Large intestine (tissue), 12 donors: ENCODE measurements at places on chromosomes 13 and 19. TPM values are rescaled to one million over a fixed set of nuclear protein-coding genes. Genes with fewer than 3 reads are reported as not detected.
A peak's percentile ranks its signal among the peaks of the same experiment; 100 is the strongest.

DNA sequence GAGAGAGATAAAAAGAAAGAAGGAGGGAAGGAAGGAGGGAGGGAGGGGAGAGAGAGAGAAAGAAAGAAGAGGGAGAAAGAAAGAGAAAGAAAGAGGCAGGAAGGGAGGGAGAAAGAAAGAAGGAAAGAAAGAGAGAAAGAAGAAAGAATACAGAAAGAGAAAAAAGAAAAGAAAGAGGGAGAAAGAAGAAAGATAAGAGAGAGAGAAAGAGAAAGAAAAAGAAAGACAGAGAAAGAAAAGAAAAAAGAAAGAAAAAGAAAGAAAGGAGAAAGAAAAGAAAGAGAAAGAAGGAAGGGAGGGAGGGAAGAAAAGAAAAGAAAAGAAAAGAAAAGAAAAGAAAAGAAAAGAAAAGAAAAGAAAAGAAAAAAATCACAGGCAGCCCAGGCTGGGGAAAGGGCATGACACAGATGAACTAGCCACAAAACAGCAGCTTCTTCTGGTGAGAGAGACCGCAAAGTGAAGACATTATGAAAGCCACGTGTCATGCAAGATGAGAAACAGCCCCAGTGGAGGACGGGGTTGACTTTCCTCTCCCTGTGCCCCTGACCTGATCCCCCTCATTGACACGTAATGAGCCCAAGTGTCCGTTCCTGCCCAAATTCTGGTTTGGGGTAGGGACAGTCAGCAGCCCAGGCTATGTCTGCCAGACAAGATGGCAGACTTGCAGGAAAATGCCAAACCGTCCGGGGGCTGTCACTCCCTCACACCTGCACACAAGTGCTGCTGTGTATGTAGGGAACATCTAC, 102.1 kb downstream of the INSR start:
- no peak overlapping the region for H3K27ac ChIP-seq
- peaks cover 5% of the 10 kb centered on the region for H3K4me1 ChIP-seq
- H3K36me3 ChIP-seq: no peaks in the 10 kb centered on the region
- no peaks in the 10 kb centered on the region for H3K27me3 ChIP-seq

GRCh38 chr13:110206185-110206584, 100.8 kb downstream of the COL4A1 start:
- H3K4me1 ChIP-seq: peaks cover 13% of the 10 kb centered on the region
- DNase-seq: peak; percentile 91
- peaks cover 16% of the 10 kb centered on the region for H3K36me3 ChIP-seq
- no peaks in the 10 kb centered on the region for H3K27me3 ChIP-seq
- H3K4me3 ChIP-seq: no peak overlapping the region

- peaks cover 22% of the 10 kb centered on the region for H3K4me1 ChIP-seq
- peak overlapping the region; percentile 97 for H3K27ac ChIP-seq
- peak overlapping the region; percentile 91 for H3K4me3 ChIP-seq
- peaks cover 32% of the 10 kb centered on the region for H3K27me3 ChIP-seq
These were observed 108.8 kb downstream of the KCNRG start for GRCh38 chr13:50123862-50124535.

Gene MEIS3
- 19.7 TPM for polyA plus RNA-seq

Gene CCDC124
- polyA plus RNA-seq: 49.7 TPM

GRCh38 chr19:5504114-5504513, 48.9 kb downstream of the ZNRF4 start:
- no peak for DNase-seq
- H3K27me3 ChIP-seq: peaks cover 2% of the 10 kb centered on the region
- no peaks in the 10 kb centered on the region for H3K36me3 ChIP-seq
- H3K27ac ChIP-seq: no peak overlapping the region

Gene SPATA13
- 19.9 TPM for polyA plus RNA-seq

- no peak overlapping the region for H3K27ac ChIP-seq
- H3K4me3 ChIP-seq: no peak overlapping the region
- no peak for DNase-seq
- H3K36me3 ChIP-seq: peaks cover under 1% of the 10 kb centered on the region
These were observed 10.2 kb downstream of the DHRS12 start for GRCh38 chr13:51793570-51794271.

Gene ZIM2
- polyA plus RNA-seq: 1.3 TPM

DNA sequence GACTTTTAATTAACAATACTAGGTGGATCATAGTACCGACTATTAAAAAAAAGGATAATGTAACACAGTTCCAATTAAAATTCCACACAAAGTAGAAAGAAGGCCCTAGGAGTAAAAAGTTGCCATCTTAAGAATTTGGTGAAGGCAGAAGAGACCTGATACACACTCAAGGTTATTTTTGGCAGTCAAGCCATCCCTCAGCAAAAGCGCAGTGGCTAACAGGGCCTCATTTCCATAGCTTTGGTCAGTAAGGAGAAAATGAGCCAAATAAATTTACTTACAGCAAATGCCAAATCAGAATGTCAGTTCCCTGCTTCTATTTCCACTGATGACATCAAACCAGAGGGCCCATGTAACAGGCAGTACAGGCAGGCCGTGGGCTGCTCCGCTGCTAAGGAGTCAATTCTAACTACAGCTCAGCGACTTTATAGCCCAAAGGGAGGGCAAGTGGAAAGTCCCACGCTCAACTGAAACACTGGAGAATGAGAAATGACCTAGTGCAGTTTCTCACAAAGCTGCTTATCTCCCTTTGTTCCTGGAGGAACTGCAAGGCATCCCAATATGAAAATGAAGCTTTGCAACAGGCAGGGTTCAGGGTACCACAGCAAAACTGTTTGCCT, 6.3 kb downstream of the ARGLU1 start:
- no peak overlapping the region for H3K27ac ChIP-seq
- no peak overlapping the region for H3K4me3 ChIP-seq
- H3K4me1 ChIP-seq: peaks cover 19% of the 10 kb centered on the region

GRCh38 chr19:2702170-2703076, at the start of gene GNG7:
GNG7 (minus strand) TSS chr19:2702694; CDS start chr19:2520688, 182,006 bp downstream.
- no peak within 1 kb of the TSS for H3K27ac ChIP-seq
- no peaks in the 10 kb centered on the region for H3K36me3 ChIP-seq
- peaks cover 34% of the 10 kb centered on the region for H3K27me3 ChIP-seq
- H3K4me3 ChIP-seq: peak within 1 kb of the TSS; percentile 49

DNA sequence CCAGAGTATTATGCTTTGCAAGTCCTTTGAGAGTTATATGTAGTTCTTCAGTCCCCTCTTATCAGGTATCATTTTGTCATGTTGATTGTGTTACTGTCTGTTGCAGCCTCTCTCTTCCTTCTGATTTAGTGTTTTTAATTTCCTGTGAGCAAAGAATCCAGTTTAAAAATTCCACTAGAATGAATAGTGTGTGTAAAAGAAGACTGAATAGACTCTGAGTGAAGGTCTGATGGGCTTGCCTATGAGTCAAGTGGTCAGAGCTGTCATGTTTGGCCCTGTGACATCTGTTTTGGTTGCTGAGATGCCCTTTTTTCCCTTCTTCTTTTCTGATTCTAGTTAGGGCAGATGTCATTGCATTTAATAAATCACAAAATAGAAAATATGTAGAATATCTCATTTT, 23.3 kb upstream of the KCTD4 start:
- H3K36me3 ChIP-seq: no peaks in the 10 kb centered on the region
- H3K27me3 ChIP-seq: no peaks in the 10 kb centered on the region
- H3K4me1 ChIP-seq: no peaks in the 10 kb centered on the region
- DNase-seq: no peak
- H3K4me3 ChIP-seq: no peak overlapping the region

DNA sequence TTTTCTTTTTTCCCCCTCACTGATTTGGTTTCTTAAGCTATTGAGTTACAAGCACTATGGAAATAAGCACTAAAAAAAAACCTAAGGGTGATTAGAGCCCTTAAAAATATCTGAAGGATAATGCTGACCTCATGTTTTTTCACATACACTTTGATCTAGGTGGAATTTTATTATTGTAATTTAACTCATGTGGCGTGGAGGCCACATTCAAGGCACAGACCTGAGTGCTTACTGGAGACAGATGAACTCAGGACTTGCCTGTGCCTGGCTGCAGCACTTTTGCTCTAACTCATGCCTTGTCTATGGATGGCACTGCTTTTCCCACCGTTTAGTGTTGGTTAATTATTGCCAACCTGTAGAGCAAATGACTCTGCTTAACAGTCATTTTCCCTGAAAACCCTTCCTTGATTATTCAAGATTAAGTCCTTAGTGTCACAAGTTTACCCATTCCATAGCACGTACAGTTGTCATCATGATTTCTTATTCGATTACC, 541.4 kb downstream of the GPC6 start:
- peak overlapping the region; percentile 74 for H3K27ac ChIP-seq
- H3K36me3 ChIP-seq: no peaks in the 10 kb centered on the region
- peaks cover 16% of the 10 kb centered on the region for H3K4me1 ChIP-seq

Gene OVOL3
- 0.09 TPM for polyA plus RNA-seq

Gene IZUMO4
- polyA plus RNA-seq: 4.4 TPM

Gene TEX29
- polyA plus RNA-seq: 0.22 TPM

DNA sequence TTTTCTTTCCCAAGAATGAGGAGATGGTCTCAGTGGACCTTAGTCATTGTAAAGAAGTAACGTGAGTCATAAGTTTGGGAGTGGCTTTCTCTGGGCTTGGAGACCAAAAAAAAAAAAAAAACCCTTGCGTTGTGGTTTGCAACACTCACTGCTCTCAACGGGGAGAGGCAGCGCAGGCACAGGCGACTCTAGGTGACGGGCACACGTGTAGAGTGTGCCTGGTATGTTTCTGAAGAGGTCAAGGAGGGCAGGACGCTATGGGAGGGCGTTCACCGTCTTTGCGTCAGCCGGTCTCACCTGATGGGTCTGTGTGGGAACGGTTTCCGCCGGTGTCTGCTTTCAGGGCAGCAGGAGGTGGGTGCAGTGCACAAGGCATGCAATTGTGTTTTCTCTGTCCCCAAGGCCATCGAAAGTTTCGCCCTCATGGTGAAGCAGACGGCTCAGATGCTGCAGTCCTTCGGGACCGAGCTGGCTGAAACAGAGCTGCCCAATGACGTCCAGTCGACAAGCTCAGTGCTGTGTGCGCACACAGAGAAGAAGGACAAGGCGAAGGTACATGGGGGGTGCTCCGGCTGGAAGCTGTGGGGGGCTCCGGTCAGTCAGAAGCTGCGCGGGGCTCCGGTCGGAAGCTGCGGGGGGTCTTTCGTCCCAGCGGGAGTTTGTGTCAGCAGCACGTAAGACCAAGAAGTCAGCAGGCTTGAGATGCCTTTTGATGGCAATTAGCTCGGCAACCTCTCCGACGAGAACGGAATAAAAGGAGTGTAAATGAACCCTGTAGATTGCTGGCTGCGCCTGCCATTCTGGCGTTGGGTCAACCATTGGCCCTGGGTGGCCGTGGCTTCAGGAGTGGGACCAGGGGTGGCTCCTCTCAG, 40.8 kb upstream of the F7 start:
- DNase-seq: no peak
- H3K27ac ChIP-seq: no peak overlapping the region
- H3K36me3 ChIP-seq: peaks cover 31% of the 10 kb centered on the region
- H3K4me3 ChIP-seq: no peak overlapping the region

Gene IFNL1
- 0.06 TPM for polyA plus RNA-seq

DNA sequence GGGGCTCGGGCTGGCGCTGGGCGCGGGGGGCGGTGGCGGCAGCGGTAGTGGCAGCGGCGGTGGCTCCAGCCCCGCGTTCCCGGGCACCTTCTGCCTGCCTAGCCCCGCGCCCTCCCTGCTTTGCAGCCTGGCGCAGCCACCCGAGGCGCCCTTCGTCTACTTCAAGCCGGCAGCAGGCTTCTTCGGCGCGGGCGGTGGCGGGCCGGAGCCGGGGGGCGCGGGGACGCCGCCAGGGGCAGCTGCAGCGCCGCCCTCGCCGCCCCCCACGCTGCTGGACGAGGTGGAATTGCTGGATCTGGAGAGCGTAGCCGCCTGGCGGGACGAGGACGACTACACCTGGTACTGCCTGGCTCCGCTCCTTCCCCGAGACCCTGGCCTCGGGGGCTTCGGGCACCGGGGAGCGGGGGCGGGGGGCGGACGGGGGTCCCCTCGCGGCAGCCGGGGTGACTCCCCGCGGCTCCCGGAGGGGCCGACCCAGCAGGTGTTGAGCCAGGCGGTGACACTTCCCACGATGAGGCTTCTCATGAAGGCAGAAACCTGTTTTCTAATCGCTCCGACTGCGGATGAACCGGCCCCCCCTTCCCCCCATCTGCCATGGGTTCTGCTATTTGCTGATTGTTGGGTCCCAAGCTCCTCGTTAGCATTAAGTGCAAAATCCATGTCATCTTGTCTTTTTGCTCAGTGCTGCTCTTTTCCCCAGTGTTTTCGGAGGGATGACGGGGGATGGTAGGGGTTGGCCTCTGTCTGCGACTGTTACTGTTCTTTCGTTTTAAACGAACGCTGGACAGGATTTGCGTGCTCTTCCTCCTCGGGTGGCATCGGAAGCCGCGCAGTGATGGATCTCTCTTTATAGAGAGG, 943 bp downstream of the SLAIN1 start:
- H3K4me1 ChIP-seq: peaks cover 4% of the 10 kb centered on the region
- peak overlapping the region; percentile 53 for H3K4me3 ChIP-seq
- no peaks in the 10 kb centered on the region for H3K36me3 ChIP-seq
- DNase-seq: peak; percentile 57

- peaks cover 63% of the 10 kb centered on the region for H3K36me3 ChIP-seq
- no peak overlapping the region for H3K27ac ChIP-seq
- peaks cover 2% of the 10 kb centered on the region for H3K4me1 ChIP-seq
These were observed 56.5 kb downstream of the KLF2 start for GRCh38 chr19:16380943-16381755.

DNA sequence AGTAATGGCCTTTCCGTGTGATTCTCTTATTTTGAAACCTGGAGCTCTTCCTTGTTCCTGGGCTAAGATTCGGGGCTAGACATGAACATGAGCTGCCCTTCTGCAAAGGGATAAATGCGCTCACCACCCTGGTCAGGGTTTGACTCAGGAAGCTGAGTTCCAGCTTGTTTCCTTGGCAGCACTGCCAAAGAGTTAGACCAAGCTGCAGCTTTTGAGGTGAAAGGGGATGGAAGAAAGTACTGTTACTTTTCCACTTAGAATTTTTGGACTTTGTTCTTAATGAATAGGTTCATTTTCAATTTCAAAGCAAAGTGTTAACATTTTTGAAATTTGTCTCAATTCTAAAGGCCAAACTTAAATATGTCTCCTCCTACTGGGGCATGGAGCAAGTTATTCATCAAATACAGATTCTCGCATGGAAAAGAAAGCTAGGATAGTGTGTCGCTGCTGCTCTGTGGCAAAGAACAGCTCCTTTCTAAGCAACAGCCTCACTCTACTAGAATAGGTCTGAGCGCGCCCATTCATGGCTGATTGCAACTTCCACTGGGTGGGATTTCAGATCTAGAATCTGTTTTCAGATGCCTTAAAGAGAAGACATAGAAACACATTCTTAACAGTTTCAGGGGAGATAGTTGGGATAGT, 2.2 kb downstream of the RGCC start:
- H3K27me3 ChIP-seq: peaks cover 57% of the 10 kb centered on the region
- H3K4me1 ChIP-seq: peaks cover 8% of the 10 kb centered on the region
- no peak for DNase-seq
- no peak overlapping the region for H3K27ac ChIP-seq

DNA sequence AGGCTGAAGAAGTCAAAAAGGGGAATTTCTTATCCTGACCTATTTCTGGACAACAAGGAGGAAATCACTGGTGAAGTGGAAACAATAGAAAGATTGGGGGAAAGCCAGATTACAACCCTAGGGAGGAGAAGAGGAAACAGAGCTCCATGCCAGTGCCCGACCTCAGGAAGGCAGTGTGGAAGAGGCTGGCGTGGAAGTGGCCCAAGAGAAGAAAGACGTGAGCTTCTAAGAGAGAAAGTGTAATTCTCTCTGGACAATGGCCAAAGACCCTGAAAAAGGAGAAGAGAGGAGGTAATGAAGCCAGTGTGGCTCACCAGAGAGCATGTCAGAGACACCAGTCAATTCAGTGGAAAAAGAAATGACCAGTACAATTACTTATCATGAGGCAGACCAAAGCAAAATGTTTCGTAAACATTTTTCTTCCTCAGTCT, 52.6 kb upstream of the URAD start:
- no peaks in the 10 kb centered on the region for H3K36me3 ChIP-seq
- H3K27ac ChIP-seq: no peak overlapping the region
- H3K4me1 ChIP-seq: no peaks in the 10 kb centered on the region
- H3K4me3 ChIP-seq: no peak overlapping the region
- H3K27me3 ChIP-seq: no peaks in the 10 kb centered on the region
